ENCODE measurements at places on chromosomes 5 and 9.
A peak's percentile ranks its signal among the peaks of the same experiment; 100 is the strongest.

GRCh38 chr5:80782626-80783025 lies 127.8 kb upstream of the DHFR start:
- no peak for DNase-seq

DNA sequence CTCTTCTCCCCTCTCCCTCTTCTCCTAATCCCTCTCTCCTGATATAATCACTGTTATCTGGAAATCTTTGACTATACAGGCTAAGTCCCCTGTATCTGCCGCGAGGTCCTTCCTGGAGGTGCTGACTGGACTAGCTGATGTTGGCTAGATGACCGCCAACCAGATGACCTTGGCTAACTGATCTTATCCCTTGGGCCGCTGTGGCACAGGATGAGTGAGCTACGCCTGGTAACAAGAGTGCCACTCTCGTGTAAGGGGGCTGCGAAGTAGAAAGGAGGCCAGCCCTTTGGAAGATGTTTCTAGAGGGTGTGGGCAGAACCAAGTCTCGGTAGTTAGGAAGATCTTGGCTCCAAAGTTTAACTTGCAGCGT lies 345 bp upstream of the PRRC1 start:
- DNase-seq, result no peak

DNA sequence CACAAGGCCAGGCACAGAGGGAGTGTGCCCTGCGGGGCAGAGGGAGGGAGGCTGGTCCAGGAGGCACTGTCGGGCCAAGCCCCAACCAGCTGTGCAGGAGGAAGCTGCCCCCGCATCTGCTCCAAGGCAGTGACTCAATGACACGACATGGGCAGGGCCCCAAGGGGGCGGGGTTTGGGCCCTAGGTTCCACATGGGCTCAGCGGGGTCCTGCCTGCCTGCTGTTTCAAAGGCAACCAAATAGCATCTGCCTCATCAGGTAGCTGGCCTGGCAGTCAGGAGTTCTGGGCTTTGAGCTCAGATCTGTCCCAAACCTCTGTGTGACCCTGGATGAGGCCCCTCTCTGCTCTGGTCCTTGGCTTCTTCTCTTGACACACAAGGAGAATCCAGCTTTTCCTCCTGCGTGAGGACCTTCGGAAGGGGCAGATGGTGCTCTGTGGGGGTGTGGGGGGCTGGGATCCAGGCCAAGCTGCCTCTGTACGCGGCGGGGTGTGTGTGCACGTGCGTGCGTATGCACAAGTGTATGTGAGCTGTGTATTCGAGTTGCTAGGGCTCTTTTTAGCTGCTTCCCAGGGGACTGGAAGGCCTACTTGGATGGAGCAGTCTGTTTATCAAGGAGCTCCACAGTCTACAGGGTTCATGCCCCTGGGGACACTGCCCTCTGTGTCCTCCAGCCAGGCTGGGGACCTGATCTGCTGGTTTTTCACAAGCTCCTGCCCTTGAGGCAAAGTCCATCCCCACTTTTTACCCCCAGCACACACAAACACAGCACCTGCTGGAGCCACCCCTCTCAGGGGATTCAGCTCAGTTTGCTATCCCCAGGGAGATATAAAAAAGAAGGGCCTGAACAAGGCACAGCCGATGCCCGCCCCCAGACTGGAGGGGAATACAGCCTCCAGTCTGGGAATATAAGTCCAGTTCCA lies 138.9 kb downstream of the RGS3 start:
- peak; percentile 72 for DNase-seq

GRCh38 chr9:19469271-19469670 lies 60.5 kb downstream of the ACER2 start:
- peak; percentile 82 for DNase-seq

DNA sequence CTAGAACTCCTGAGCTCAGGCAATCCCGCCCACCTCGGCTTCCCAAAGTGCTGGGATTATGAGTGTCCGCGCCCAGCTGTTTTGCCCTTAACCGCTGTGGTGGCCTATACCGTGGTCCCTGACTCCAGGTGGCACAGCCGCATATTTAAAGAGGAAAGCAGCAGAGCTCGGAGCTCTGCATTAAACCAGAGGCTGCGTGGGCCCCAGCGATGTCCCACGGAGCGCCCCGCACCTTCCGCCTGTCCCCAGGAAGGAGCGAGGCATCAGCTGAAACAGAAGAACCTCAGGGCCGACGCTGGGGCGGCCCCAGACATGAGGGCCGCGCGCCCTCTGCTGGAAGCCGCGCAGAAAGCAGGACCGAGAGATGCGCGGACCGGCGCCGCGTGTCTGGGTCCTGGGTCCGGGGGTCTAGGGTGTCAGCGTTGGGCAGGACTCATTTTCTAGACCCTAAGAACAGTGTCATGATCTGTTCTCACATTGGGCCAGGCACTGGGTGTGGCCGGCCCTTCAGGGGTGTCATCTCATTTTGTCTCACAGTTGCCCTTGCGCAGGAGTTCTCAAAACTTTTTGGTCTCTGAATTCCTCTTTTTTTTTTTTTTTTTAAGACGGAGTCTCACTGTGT lies 37.7 kb downstream of the LAMC3 start:
- DNase-seq, result peak; percentile 66

DNA sequence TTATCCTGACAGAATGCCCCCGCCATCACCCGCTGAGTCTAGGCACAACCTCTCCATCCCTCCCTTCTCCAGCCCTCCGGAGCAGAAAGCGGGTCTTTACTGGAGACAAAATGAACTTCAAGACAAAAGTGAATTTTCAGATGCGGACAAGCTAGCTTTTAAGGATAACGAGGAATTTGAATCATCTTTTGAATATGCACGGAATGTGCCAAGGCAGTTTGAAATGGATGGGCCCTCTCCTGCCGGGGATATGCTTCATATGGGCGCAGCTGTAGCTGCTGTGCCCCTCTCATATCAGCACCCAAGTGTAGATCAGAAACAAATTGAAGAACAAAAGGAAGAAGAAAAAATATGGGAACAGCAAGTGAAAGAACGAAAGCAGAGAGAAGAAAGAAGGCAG lies 37.5 kb downstream of the CPLANE1 start:
- DNase-seq, result no peak

- no peak for DNase-seq
Observed at GRCh38 chr5:131475541-131475941, 159.5 kb downstream of the RAPGEF6 start.

DNA sequence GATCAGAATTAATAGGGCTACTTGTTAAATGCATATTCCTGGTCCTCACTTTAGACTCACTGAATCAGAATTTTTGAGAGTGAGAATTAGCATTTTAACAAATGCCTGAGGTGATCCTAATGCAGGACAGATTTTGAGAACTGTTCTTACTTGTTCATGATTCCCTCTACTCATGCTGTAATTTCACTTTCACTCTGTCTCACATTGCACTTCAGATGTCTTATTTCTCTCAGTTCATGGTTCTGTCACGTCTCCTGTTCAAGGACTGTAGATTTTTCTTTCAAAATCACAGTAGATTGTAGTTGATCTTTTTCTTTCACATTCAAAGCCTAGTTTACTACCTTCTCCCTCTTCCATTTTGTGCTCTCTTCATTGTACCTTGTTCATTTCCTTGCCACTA lies 54.3 kb downstream of the ADGRV1 start:
- no peak for DNase-seq

DNA sequence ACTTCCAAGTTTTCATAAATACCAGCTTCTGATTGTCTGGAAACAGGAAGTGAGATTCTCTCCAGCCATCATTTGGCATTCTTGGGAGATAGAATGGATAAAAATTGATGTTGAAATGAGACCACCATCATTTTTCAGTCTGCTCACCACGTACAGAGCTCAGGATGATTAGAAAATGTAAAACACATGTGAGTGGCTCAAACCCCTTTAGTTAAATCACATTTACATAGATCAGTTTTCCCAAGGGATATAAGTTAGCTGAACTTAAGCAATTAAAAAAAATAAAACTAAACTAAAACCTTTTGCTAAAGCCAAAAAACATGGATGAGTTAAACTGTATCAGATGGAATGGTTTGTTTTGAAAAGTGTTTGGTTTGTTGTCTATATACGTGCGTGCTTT lies 37.1 kb upstream of the GDNF start:
- DNase-seq, result no peak

- no peak for DNase-seq
Observed at GRCh38 chr9:95505717-95506427, 10.9 kb downstream of the PTCH1 start.

GRCh38 chr5:122102825-122103224 lies 24.8 kb upstream of the LOX start:
- no peak for DNase-seq

DNA sequence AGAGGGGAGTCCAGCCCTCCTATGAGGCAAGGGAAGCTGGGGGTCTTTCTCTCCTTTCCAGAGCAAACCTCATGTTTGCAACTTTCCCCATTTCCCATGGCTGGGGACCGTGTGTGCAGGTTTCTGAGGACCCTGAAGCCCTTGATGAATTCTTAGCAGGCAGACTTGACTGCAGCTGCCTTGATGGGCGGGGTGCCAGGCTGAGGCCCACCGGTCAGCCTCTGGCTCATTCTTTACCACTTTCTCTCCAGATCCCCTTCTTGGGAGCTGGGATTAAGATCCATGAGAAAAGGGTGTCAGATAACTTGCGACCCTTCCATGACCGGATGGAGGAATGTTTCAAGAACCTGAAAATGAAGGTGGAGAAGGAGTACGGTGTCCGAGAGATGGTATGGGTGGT lies 30.0 kb upstream of the FOXI1 start:
- no peak for DNase-seq

- no peak for DNase-seq
Observed at GRCh38 chr5:39762761-39763160, 338.0 kb upstream of the DAB2 start.

DNA sequence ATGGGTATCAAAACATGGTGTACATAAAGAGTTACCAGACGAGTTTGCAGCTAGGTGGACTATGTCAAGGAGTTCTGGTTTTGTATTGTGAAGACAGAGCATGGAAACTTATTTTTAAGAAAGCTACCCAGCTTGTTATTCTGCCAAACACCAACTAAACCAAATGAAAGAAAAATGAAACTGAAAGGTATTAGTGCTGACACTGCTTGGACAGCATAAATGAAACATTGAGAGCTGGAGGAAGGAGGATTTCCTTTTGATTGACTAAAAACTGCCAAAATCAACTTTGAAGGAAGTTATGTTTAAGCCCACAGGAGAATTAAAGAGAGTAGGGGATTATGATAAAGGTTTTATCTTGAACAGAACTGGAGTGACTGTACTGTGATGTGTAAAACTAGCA lies 766.2 kb downstream of the PTPRD start:
- DNase-seq, result no peak

DNA sequence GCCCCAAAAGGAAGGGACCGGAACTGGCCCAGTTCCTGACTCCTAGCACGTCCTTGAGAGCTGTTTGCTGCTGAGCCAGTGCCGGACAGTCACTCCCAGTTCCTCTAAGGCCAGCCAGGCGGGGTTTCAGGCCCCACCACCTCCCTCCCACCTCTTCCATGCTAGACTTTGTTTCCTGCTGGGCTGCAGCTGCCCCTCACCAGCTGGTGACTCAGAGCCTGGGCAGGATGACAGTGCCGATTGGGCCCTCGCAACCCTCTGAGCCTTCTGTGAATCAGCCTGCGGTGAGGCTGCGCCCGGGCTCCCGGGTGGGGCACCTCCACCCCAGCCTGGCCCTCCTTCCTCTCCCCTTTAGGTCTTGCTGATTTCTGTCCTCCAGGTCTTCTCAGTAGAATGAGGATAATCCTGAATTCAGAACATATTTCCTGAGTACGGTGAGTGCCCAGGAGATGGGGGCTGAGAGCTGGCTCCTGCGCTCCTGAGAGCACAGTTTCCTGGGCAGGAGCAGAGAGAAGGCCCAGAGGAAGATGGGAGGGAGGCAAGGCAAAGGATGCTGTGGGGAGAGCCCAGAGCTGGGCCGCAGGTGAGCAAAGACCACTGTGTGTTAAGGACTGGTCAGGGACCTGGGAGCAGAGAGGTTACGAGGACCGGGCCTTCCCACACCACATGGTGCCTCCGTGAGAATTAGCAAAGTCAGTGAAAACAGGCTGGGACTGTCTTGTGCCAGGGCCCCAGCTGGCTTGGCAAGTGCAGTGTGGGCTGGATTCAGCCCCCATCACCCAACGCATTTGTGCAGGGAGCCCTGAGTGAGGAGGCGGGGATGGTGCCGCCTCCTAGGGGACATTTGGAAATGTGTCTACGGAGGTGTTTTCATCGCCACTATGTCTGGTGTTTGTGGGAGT lies 32.9 kb upstream of the STXBP1 start:
- peak; percentile 93 for DNase-seq

DNA sequence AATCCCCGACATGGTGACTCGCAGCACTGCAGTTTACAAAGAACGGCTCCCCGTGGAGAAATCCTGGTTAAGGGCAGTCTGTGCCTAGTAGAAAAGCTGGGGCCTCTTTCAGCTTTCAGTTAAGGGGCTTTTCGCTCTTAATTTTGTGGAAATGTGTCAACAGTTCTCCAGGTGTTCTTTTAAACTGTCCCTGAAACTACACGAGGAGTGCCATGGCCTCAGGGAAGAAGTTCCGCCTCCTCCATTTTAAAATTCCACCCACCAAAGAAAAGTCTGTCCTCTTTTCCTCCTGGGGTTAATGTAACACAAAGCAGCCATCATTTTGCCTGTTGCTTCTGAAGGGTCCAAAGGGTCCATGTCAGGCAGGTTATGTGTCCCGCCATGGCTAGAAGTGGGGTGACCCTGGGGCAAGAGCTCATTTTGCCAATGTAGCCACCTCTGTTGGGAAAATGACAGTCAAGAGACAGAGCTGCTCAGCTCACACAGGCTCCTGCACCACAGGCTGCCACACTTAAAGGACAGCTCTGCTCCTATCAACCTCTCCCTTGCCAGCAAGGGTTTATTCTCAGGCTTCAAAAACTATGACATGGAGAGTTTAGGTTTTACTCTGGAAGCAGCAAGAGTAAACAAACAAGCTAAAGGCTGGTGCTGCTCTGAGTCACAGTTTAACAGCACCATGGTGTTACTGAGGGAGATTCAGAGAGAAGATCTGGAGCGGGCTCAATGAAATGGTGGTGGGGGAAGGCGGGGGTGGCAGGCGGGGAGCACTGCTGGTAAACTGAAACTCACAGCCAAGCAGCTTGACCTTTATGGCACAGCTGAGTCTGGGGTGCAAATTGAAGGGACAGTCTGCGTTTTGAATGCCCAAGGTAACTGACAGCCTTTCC lies 3.2 kb downstream of the WHRN start:
- no peak for DNase-seq

DNA sequence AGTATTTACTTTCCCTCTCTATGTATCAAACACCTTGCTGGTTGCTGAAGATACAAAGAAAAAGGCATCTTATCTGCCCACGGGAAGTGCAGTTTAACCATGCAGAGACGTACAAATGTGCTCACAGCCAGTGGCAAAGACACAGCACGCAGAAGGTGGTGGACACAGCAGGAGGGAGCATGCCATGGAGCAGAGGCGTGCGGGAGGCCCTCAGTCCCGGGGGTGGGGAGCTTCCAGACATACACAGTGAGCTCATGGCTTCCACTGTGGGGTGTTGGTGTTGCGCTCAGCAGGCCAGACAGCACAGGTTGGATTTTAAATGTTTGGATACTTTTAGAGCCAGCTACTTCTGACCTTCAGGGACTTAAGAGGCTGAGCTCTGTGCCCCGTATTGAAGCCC lies 8.8 kb upstream of the BARX1 start:
- DNase-seq, result no peak

- no peak for DNase-seq
Observed at GRCh38 chr9:135046739-135047350, 40.6 kb upstream of the OLFM1 start.

- no peak for DNase-seq
Observed at GRCh38 chr9:34665067-34665380, 2.6 kb upstream of the CCL27 start.

Measured in hematopoietic multipotent progenitor cell treated with erythropoietin and hydrocortisone succinate and interleukin-3 and kit ligand, for 8 days (in vitro differentiated cells).